ENCODE measurements at places on chromosomes 7 and 10.

GRCh38 chr10:71205468-71205867 lies 6.9 kb upstream of the UNC5B start:
- no peak for DNase-seq

GRCh38 chr10:116765648-116766081 lies 23.3 kb upstream of the HSPA12A start:
- DNase-seq: no peak

GRCh38 chr10:1643161-1643907 lies 94.0 kb downstream of the ADARB2 start:
- no peak for DNase-seq

DNA sequence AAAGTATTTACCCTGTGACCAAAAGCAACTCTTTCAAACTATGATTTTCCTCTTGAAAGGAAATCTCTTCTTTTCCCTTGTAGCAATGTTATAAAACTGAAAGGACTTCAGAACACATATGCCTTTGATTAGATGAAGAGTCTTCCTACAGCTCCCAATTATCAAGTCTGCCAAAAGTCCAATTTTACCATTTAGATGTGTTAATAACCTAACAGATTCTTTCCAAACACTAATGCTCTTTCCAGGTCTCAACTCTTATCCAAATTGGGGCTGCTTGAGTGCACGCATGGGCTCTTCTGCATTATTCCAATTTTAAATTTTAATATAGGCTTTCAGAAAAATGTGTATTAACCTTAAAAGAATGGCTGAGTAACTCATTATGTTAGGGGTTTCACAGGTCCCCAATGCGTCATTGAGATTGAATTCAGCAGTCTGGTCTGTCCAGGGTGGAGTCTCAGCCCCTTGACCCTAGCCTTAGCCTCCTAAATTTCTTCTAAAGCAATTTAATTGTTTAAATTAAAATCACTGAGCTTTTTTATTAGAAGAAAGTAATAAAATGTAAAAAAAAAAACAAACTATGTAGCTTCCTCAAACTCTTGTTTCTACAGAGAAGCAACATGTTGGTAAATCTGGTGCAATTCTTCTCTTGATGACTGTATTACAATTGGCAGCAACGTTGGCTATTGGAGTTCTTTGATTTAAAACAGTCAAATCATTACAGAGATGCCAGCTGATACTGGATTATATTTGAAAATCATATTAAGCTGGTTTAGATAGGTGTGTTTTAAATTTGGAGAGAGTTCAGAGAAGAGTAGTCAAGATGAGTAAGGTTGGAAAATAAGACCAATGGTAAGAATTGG lies 170.4 kb downstream of the DKK1 start:
- no peak for DNase-seq

DNA sequence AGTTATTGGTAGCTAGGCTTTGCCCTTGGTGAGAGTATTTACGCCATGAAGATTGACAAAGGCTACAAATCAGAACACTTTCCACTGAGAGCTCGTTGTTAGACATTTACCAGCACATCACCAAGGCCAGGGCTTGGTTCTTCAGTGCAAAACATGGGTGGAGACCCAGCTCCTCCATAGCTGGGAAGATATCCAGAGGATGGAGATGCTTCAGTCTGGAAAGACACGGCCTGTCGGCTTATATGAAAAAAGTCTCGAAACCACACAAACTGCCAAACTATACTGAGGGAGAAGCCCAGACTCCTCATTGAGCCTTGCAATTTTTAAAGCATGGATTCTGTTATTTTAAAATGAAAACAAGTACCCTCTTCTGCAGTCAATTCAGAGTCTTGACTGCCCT lies 83.4 kb upstream of the ANLN start:
- no peak for DNase-seq

DNA sequence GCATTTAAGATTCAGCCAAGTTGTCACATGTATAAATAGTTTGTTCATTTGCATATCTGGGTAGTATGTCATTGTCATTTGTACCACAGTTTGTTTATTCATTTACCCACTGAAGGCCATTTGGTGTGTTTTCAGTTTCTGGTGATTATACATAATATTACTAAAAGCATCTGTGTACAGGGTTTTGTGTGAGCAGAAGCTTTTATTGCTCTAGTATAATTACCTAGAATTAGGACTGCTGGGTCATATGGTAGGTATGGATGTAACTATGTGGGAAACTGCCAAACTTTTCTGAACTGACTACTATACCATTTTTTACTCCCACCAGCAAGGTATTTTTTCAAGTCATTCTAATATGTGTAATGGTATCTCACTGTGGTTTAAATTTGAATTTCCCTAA lies 584.0 kb upstream of the GHITM start:
- DNase-seq: no peak

- DNase-seq: no peak
These were observed 88.2 kb downstream of the RGS10 start for GRCh38 chr10:119454316-119454715.

GRCh38 chr10:42879380-42880254 lies 97.0 kb downstream of the BMS1 start:
- DNase-seq: no peak

- no peak for DNase-seq
These were observed 164.7 kb upstream of the KLF6 start for GRCh38 chr10:3949711-3950110.

DNA sequence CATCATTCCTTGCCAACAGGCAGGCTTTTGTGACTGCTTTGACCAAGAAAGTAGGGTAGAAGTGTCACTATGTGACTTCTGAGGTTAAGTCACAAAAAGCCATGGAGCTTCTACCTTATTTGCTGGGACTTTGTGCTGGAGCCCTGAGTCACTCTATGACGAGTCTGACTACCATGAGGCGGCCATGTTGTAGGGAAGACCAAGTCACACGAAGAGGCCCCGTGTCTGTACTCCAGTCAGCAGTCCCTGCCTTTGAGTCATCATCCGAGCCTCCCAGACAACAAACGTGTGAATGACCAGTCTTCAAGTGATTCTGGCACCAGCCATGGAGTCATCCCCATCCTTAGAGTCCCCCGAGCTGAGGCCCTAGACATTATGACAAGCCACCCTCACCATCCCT lies 3.5 kb upstream of the MYL10 start:
- no peak for DNase-seq

GRCh38 chr10:126331101-126331500 lies 57.2 kb downstream of the ADAM12 start:
- DNase-seq: no peak

GRCh38 chr10:34667177-34667576 lies 147.9 kb downstream of the PARD3 start:
- DNase-seq: no peak

DNA sequence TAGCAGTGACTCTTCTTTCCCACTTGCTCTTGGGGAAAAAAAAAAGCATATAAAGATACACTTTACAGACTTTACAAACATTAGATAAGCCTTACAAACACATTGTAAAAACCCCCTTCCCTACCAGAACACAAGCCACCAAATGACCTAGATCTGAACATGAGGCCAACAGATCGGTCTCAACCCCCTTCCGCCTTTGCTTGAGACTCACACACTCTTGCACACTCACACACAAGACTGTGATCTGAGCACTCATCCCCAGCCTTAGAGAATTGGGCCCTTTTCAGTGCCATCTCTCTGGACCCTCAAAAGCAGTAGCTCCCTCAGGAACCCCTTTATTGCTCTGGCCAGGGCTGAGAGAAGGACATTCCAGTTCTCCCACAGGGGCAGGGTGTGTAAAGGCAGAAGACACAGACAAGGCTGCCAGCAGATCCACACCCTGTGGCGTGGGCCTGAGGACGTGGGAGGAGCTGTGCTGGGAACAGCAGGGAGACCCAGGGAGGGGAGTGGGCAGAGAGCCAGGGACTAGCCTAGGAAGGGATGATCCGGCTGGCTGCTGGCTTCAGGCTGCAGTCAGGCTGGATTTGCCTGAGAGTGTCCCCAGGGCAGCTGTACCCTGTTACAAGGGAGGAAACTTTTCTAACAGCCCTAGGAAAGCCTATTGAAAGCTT lies 206.7 kb downstream of the KIAA1217 start:
- DNase-seq: no peak

DNA sequence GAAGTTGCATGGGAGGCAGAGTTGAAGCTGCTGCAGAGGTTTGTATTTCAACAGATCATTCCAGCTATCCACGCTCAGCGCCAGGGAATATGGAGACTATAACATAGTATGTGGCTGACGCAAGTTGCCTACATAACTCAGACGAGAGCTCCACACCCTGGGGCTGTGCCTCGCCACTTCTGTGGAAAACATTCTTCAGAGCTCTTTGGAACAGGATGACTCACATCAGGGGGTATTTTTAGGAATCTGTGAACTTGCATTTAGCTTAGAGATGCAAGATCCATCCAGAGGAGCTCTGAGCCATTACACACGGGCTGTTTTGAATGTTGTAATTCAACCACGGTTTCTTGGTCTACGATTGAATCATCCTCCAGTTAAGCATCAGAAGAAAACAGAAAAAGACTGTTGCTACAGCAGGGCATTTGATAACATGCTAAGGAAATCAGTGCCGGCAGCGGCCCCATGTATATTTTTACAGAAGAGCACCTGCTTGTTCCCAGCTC lies 481.5 kb upstream of the AKR1E2 start:
- DNase-seq: no peak

DNA sequence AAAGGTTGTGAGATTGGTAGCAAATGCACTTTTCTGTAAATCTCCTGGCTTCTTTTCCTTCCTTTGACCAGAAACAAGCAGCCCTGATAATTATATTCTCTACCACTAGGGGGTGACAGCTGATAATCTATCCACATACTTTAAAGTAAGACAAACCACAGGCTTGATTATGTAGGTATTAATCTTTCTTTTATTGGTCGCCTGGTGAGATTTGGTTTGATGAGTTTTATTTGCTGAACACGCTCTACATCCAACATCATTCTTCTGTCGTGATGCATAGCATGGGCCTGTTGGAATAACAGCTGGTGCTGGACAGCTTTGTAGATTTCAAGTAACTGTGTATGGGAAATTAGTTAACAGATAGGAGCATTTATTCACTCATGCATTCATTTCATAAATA lies 63.5 kb downstream of the ZNF365 start:
- DNase-seq: no peak

DNA sequence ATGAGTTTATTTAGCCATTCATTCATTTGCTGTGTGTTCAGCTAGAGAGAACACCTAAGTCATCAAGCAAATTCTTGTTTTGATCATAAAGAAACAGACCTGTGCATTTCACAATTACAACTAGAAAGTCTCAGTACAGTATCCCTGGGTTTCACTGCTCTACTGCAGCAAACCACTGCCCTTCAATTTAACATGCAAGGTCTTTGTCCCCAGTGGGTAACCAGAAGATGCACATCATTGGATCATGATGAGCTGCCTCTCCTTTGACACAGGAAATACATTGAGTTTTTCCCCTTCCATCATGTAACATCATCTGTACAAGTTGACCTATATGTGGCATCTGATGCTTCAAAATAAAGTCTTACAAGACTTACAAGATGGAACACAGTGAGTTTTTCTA lies 70.5 kb upstream of the MRLN start:
- DNase-seq: no peak

DNA sequence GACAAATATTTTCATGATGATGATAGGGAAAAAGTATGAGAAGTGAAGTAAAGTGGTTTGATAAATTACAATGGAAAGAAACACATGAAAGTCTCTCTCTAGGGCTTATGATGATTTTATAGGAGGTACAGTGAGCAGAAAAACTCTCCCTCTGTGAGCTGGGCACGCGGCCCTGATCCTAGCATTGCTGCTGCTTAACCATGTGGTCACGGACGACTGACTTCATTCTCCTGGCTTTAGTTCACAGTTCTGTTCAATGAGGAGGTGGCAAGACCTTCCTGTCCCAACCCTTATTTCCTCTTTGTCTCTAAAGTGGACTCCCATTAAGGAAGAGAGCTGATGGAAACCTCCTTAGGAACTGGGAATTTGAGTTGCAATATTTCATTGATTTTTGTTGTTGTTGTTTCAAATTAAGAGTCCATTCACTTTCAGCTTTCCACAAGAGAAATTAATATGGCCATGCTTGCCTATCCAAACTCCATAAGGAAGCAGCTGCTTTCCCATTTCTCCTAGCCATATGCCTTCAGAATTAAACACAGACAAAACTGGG lies 8.2 kb upstream of the PON3 start:
- DNase-seq: no peak

DNA sequence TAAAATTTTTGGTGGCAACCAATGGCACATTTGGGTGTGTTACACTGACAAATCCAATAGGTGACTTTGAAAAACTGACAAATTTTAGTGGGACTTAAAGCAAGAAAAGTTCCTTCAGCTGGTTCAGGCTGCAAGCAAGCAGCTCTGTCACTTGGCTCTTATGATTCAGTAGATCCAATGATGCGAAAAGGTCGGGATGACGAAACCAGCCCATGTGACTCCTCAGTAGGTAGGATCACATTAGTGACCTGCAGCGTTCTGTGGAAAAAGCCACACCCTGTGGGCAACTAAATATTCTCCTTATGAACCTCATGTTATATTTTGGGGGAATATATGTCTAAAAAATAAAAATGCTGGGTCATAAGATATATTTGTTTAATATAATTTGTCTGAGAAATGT lies 13.3 kb upstream of the TSGA13 start:
- no peak for DNase-seq

GRCh38 chr10:48247680-48248079 lies 26.8 kb downstream of the FRMPD2 start:
- DNase-seq: no peak

GRCh38 chr10:62744136-62744535 lies 60.4 kb upstream of the ADO start:
- DNase-seq: no peak

GRCh38 chr10:10500937-10501336 lies 516.7 kb upstream of the CELF2 start:
- DNase-seq: no peak

DNA sequence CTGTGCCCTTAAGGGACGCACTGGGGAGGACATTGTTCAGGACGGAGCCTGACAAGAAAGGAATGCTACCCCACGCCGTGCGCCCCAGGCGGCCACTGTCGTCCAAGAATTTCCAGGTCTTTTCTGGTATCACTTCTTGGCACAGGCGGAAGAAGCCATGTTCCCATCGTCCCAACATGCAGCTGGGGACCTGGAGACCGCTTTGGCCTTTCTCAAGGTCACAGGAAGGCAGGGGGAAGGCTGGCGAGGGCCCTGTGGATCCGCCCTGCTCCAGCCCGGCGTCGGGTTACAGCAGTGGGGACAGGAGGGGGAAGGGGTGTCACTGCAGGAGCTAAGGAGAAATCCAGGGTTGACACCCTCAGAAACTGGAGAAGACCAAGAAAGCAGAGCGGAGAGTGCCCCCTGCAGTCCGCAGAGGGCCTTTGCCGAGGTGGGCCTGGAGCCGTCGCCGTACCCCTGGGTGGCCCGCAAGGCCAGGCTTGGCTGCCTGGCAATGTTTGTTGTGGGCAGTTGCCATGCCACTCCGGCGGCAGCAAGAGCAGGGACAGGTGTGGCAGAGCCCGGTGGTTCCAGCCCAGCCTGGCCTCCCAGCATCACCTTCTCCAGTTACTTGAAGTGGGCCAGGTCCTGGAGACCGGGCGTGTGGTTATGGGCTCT lies 104.1 kb downstream of the LHPP start:
- no peak for DNase-seq
